ENCODE measurements at places on chromosomes 5 and 9.

- no peak for DNase-seq
Observed at GRCh38 chr5:154143211-154143641, 47.3 kb upstream of the GALNT10 start.

- DNase-seq: no peak
Observed at GRCh38 chr5:149405550-149406202, 26.6 kb upstream of the IL17B start.

DNA sequence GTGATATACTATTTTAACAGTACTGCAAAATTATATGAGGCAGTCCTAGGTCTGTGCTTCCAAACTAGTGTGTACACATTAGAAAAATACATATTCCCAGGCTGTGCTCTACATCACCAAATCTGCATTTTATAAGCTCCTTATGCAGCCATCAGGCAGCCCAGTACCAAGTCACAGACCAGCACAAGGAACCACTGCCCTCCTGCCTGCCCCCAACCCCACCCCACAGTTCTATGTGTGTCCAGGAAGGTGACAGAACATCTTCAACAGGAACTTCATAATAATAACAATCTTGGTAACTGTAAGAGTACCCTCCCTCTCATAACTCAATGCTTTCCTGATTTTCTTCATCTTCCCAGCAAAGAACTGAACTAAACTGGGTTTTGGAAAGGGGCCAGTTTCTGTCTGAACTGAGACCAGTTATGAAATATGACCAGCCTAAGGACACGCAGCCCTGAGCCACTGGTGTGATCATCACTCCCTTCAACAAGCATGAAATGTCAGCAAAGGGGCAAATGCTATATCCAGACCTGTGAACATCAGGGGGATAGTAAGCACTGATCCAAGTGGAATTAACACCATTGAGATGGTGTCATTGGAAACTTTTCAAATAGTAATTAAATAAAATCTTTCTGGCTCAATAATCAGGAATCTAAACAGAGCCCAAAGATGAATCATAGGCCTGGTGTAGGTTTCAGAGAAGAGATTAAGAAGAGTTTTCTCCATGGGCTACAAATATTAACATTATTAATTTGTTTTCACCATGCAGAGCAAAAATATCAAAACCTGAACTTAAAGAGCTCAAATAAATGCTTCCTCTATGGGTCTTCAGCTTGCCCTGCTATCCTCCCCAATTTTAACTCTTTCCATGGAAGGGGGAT, 82.1 kb downstream of the DPYSL3 start:
- no peak for DNase-seq

GRCh38 chr9:4826417-4827166, 33.8 kb downstream of the RCL1 start:
- no peak for DNase-seq

DNA sequence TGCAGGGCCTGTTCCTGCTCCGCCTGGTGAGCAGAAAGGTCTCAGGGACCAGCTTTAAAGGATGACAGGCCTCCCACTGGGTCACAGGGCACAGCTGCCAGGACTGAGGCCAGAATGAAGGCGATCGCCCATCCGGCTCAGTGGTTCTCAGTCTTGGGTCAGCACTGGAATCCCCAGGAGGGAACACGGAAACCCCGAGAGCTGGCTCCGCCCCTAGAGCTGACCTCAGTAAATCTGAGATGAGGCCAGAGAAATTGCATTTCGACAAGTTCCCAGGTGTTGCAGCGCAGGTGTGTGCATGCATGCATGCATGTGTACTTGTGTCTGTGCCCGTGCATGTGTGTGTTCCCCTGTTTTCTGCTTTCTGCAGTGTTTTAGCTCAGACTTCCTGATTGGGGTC, 47.2 kb upstream of the KCNMB1 start:
- no peak for DNase-seq

DNA sequence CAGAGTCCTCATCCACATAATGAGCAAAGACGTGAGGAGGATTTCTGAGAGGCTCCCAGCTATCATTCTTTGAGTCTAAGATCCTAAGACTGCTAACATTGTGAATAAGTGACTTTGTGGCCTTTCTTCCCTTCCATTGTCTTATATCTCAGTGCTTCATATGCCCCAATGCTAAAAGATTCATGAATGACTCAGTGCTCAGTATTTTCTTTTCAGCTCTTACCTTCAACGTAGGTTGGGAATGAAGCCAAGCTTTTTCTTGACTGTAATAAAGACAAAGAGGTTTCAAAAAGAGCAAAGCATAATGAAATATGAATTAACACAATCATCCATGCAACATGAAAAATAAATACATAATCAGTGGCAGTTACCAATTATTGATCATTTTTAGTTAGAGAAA, 146.4 kb downstream of the ENTREP1 start:
- DNase-seq: no peak

DNA sequence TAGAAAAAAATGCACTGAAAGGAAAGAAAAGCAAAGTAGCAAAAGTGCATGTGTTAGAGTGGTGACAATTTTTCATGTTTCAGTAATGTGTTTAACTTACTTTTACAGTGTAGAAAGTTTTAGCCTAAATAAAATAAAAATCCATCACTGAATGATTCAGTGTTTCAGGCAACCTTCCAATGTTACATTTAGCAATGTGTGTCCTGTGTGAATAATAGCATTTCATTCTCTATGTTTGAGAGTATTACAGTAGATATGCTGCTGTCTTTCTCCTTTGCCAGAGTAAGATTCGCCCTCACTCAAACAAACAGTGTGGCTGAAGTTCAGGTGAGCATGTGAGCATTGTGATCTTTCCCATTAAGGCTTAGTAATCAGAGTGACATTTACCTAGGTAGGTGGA, 171.1 kb downstream of the TARS1 start:
- DNase-seq: no peak

Data from GM12878 (cell line).